ENCODE measurements at places on chromosomes 4 and X.

- DNase-seq: no peak
Measured at GRCh38 chrX:2325076-2325784, 175.5 kb downstream of the DHRSX start.

DNA sequence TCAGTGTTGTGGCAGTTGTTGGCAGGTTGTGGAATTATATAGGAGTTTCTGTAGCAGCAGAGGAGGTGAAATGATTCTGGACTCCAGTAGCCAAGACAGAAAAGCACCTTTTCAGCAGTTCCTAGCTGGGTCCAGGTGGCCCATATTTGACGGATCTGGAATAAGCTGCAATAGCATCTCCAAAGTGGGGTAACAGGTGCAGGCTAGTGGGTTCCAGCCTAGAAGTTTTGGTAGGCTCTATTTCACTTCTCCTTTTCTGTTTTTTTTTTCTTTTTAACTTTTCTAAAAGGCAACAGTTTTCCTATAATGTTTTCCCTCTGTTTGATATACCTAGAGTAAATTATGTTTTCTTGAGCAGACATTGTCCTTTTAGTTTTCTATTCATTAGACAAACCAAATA, 392.5 kb downstream of the C4orf33 start:
- DNase-seq: no peak

GRCh38 chrX:118521435-118521834, 25.8 kb downstream of the DOCK11 start:
- DNase-seq: no peak

GRCh38 chr4:102858828-102859464, 9.8 kb upstream of the CISD2 start:
- DNase-seq: no peak

DNA sequence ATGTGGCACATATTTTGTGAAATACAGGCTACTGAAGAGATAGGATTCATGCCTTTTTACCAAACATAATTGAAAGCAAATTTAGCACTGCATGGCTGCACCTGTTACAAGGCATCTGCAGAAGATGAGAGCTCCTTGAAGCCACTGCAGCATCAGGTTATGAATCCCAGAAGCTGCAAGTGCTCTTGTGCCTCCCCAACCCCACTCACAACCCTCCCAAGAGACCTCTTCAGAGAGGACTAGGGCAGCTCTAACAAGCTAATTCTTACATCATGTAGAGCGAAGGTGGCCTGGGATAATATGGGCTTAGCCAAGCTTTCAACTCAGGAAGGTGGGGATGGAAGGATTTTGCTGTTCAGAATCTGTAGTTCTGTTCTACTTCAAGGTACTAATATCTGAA, 27.2 kb downstream of the MFAP3L start:
- DNase-seq: no peak

DNA sequence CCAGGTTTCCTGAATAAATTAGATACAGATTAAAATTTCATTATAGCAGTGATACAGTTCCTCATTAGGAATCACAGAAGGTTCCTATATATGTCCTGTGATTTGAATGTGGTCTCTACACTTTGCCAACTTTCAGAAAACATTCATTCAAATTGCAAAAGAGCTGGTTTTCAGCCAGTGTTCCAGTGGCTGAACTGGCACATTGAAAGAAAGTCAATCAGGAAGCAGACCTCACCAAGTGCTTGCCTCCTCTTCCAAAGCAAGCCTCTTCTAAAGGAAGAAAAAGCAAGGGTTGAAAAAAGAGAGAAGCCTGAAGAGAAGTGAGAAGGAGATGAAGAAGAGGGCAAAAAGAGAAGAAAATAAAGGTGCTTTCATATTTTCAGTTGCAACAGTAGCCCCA, 12.7 kb downstream of the KLHL34 start:
- DNase-seq: no peak

DNA sequence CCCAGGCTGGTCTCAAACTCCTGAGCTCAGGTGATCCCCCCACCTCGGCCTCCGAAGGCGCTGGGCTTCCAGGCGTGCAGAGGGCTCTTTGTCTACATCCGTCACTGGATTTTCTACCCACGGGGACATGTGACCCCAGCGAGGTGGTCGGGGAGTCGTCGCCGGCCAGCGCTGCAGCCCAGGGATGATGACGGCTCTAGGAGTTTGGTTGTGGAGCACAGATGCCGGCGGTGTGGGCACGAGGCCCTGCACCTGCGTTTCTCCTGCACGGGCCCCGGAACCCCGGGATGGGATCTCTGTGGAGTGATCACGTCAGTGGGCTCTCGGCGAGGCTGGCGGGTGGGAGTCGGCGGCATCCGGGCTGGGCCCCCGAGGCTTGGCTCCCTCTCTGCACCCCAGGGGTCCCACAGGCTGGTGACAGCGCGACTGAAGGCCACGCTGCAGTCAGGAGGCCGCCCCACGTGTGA, 9.1 kb upstream of the GTPBP6 start:
- DNase-seq: no peak

DNA sequence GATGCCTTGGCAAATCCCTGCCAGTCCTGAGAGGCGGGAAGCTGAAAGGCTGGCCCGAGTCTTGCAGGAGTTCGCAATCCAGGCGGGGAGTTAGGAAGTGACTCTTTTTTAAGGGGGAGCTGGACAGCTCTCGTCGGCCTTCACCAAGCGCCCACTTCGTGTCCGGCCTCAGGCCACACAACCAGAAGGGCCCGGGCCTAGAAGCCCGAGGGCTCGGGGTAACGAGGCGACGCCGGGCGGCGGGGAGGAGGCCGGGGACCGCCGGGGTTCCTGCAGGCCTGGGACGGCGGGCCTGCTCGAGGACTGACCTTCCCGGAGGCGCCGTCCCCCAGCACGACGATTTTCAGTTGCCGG, 395 bp downstream of the RAB28 start:
- no peak for DNase-seq

GRCh38 chr4:168868044-168868781, 141.8 kb downstream of the CBR4 start:
- no peak for DNase-seq
